ENCODE measurements at places on chromosomes 3 and 15.

GRCh38 chr3:183875411-183875810, 9.3 kb downstream of the PARL start:
- no peaks in the 10 kb centered on the region for H3K27me3 ChIP-seq
- H3K4me1 ChIP-seq, result peaks cover 21% of the 10 kb centered on the region
- H3K4me3 ChIP-seq, result no peak overlapping the region

- H3K36me3 ChIP-seq, result no peaks in the 10 kb centered on the region
- no peak for DNase-seq
- H3K4me1 ChIP-seq, result no peaks in the 10 kb centered on the region
- no peaks in the 10 kb centered on the region for H3K27me3 ChIP-seq
- no peak overlapping the region for H3K4me3 ChIP-seq
These were observed 235.7 kb upstream of the CFAP20DC start for GRCh38 chr3:59285560-59285959.

GRCh38 chr3:22960105-22960984, 242.8 kb upstream of the UBE2E2 start:
- no peak overlapping the region for H3K4me3 ChIP-seq
- H3K27ac ChIP-seq, result no peak overlapping the region
- DNase-seq, result no peak
- no peaks in the 10 kb centered on the region for H3K4me1 ChIP-seq

- peaks cover 35% of the 10 kb centered on the region for H3K4me1 ChIP-seq
- H3K36me3 ChIP-seq, result no peaks in the 10 kb centered on the region
- H3K4me3 ChIP-seq, result no peak overlapping the region
- no peak overlapping the region for H3K27ac ChIP-seq
- no peaks in the 10 kb centered on the region for H3K27me3 ChIP-seq
These were observed 44.1 kb downstream of the STARD5 start for GRCh38 chr15:81279621-81280485.
